T-helper 9 cell (primary cell): ENCODE measurements at places on chromosomes 1 and 21.

- DNase-seq = no peak
Measured at GRCh38 chr1:64790832-64791487, 46.1 kb downstream of the RAVER2 start.

GRCh38 chr21:35664683-35665082, 395.6 kb downstream of the SETD4 start:
- DNase-seq = no peak

DNA sequence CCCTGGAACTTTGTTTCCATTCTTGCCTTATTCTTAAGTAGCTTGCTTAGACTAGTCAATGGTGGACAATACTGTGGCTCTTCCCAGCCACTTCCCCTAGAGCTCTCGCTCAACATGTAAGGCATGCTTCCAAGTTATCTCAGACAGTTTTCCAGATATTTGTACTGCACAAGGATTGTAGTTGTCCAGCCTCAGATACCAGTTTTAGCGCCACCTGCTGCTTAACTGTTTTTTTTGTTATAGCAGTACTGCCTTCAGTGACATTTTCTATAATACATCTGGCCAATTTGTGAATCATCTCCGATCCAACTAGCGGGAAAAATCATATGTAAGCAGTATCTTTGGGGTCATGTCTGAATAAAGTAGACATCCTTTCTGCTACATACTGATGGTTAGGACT, 346.7 kb upstream of the ADGRL4 start:
- no peak for DNase-seq

GRCh38 chr1:219862366-219862765, 66.0 kb downstream of the SLC30A10 start:
- no peak for DNase-seq

GRCh38 chr1:57881639-57882038, 457.8 kb upstream of the DAB1 start:
- DNase-seq = no peak
